Mesenchymal stem cell (in vitro differentiated cells and primary cell): ENCODE measurements at places on chromosomes 1 and 21.
A peak's percentile ranks its signal among the peaks of the same experiment; 100 is the strongest.

GRCh38 chr1:150789396-150789795, 18.7 kb downstream of the CTSK start:
- no peaks in the 10 kb centered on the region for H3K27me3 ChIP-seq
- H3K36me3 ChIP-seq = no peaks in the 10 kb centered on the region
- no peak overlapping the region for H3K4me3 ChIP-seq

DNA sequence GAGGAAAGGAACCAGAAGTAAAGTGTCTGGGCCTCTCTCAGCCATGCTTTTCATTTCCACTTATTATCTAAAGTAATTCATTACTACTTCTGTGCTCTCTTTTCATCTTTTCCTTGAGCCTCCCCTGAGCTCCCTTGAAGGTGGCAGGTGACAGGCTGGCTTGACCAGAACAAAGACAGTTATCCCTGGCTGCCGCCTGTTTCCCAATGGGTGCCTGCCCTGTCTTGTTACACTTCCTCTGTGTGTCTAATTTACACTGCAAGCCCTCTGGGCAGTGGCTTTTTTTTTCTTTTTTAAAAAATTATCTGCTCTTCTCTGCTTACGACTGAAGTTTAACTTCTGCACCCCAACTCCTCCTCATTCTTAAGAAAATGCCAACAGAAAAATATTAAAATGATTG, 113.4 kb downstream of the NGF start:
- peaks cover 10% of the 10 kb centered on the region for H3K4me1 ChIP-seq
- no peak overlapping the region for H3K27ac ChIP-seq
- H3K27me3 ChIP-seq = no peaks in the 10 kb centered on the region
- no peak for DNase-seq

DNA sequence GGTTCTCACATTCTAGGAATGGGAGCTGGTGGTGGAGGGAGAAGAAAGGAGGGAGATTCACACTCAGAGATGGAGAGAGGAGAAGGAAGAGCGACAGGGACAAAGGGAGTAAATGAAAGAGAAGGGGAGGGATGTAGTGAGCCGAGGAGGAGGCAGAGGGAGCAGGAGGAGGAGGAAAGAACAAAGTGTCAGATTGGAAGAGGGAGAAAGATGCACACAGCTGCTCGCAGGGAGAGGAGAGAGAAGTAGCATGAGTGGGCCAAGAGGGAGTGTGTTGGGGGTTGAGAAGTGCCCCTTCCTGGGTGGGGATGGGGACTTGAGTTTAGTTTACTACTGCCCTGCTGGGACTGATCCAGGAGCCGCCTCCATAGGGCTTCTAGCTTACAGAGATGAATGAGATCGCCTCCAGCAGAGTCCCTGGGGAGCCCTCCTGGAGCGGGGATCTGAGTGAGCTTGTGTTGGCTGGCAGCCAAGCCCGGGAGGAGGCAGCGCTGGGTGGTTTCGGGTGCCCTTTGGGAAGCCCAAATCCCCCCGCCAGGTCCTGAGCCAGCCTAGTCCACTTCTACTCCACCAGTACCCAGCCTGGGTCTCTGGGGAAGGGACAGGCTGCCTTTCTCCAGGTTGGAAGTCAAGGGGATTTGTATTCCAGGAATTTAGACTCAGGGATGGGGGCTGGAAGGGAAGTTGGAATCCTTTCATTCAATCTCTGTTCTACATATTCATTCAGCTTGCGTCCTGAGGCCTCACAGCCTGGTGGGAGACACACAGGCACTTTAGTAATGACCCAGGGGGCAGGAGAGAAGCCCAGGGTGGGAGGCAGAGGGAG, 20.9 kb downstream of the PTPRU start:
- H3K4me3 ChIP-seq = no peak overlapping the region
- no peaks in the 10 kb centered on the region for H3K36me3 ChIP-seq
- DNase-seq = peak; percentile 22
- H3K27ac ChIP-seq = no peak overlapping the region
- peaks cover 37% of the 10 kb centered on the region for H3K4me1 ChIP-seq

DNA sequence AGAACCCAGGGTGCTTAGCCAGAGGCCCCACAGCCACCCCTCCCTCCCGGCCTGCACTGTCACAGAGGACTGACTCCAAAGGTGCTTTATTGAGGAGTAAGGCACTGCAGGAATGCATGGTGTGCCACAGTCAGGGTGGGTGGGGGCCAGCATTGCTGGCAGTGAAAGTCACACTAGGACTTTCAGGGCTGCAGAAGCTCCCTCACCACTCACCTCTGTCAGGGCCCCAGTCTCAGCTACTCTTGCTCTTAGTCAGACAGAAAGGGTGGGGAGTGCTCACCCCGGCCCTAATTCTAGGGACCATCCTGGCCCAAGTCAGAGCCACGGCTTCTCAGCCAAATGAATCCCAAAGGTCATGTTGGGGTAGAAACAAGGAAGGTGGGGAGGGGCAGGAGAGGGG, 19.4 kb downstream of the KNCN start:
- H3K27ac ChIP-seq = no peak overlapping the region
- no peaks in the 10 kb centered on the region for H3K36me3 ChIP-seq
- peaks cover 90% of the 10 kb centered on the region for H3K27me3 ChIP-seq

- H3K36me3 ChIP-seq = no peaks in the 10 kb centered on the region
- no peak overlapping the region for H3K27ac ChIP-seq
- peaks cover 12% of the 10 kb centered on the region for H3K27me3 ChIP-seq
- no peak for DNase-seq
- peaks cover 14% of the 10 kb centered on the region for H3K4me1 ChIP-seq
Observed at GRCh38 chr1:180247061-180247460, 17.0 kb downstream of the LHX4 start.

GRCh38 chr1:175602026-175602585, 141.3 kb downstream of the TNR start:
- H3K27ac ChIP-seq = no peak overlapping the region
- DNase-seq = peak; percentile 55
- peaks cover 8% of the 10 kb centered on the region for H3K4me1 ChIP-seq
- no peak overlapping the region for H3K4me3 ChIP-seq

- H3K4me3 ChIP-seq = no peak overlapping the region
- DNase-seq = no peak
- no peak overlapping the region for H3K27ac ChIP-seq
- H3K4me1 ChIP-seq = no peaks in the 10 kb centered on the region
Observed at GRCh38 chr1:208527156-208527555, 283.0 kb upstream of the PLXNA2 start.

GRCh38 chr1:198054510-198054909, 102.3 kb upstream of the NEK7 start:
- no peak overlapping the region for H3K4me3 ChIP-seq
- H3K27ac ChIP-seq = no peak overlapping the region
- H3K36me3 ChIP-seq = no peaks in the 10 kb centered on the region
- no peaks in the 10 kb centered on the region for H3K27me3 ChIP-seq

DNA sequence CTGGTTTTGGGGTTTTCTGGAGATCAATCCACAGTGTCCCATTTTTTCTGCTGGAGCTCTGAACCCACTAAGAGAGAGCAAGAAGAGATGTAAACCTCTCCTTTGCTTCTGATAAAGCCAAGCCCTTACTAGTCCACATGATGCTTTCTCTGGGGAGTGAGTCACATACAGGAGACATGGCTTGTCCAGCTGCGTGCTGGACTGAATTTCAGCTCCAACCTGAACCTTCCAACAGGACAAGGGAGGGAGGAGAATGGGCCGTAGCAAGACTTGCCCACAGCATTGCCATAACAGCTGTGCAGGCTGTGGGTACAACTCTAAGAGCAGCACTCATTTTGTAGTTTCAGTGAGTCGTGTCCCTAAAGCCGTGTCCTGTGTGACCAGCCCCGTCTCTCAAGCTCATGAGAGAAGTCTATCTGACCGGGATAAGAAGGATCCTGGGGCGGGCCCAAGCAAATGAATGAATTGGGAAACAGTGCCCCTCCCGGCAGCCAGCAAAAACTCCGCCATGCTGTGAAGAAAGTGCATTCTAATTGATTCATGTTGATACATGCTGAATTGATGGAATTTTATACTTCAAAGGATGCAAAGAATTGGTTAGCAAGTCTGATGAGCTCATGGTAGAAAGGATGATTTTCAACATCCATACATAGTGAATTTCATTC, 195.2 kb downstream of the GABPA start:
- H3K4me1 ChIP-seq = peaks cover 4% of the 10 kb centered on the region

- H3K36me3 ChIP-seq = no peaks in the 10 kb centered on the region
- no peak overlapping the region for H3K27ac ChIP-seq
- no peak for DNase-seq
- H3K4me1 ChIP-seq = no peaks in the 10 kb centered on the region
Observed at GRCh38 chr1:203089001-203089650, 3.3 kb upstream of the MYOG start.

GRCh38 chr1:230909974-230910754, 41.8 kb upstream of the C1orf198 start:
- no peak overlapping the region for H3K4me3 ChIP-seq
- H3K27ac ChIP-seq = no peak overlapping the region
- DNase-seq = no peak
- H3K36me3 ChIP-seq = peaks cover 40% of the 10 kb centered on the region
- peaks cover 1% of the 10 kb centered on the region for H3K4me1 ChIP-seq
- no peaks in the 10 kb centered on the region for H3K27me3 ChIP-seq

GRCh38 chr1:168786476-168787330, 57.7 kb upstream of the DPT start:
- peaks cover 10% of the 10 kb centered on the region for H3K27me3 ChIP-seq
- H3K4me3 ChIP-seq = no peak overlapping the region
- H3K4me1 ChIP-seq = no peaks in the 10 kb centered on the region

GRCh38 chr1:89104687-89105086, 21.2 kb downstream of the GBP2 start:
- H3K4me1 ChIP-seq = no peaks in the 10 kb centered on the region
- no peak overlapping the region for H3K27ac ChIP-seq
- H3K27me3 ChIP-seq = no peaks in the 10 kb centered on the region
- peaks cover 3% of the 10 kb centered on the region for H3K36me3 ChIP-seq
- DNase-seq = no peak

GRCh38 chr1:227219715-227220292, 98.5 kb downstream of the CDC42BPA start:
- H3K27me3 ChIP-seq = no peaks in the 10 kb centered on the region
- no peak overlapping the region for H3K4me3 ChIP-seq
- H3K36me3 ChIP-seq = no peaks in the 10 kb centered on the region
- H3K27ac ChIP-seq = no peak overlapping the region
- H3K4me1 ChIP-seq = peaks cover 3% of the 10 kb centered on the region
- no peak for DNase-seq

GRCh38 chr1:82400521-82400920, 599.8 kb downstream of the ADGRL2 start:
- H3K4me1 ChIP-seq = no peaks in the 10 kb centered on the region
- H3K4me3 ChIP-seq = no peak overlapping the region
- no peaks in the 10 kb centered on the region for H3K27me3 ChIP-seq
- no peak for DNase-seq
- H3K36me3 ChIP-seq = no peaks in the 10 kb centered on the region

- no peaks in the 10 kb centered on the region for H3K27me3 ChIP-seq
- H3K27ac ChIP-seq = no peak overlapping the region
- no peak overlapping the region for H3K4me3 ChIP-seq
- peaks cover 2% of the 10 kb centered on the region for H3K4me1 ChIP-seq
- H3K36me3 ChIP-seq = peaks cover 10% of the 10 kb centered on the region
Observed at GRCh38 chr21:43933199-43933598, 68.2 kb downstream of the AGPAT3 start.

DNA sequence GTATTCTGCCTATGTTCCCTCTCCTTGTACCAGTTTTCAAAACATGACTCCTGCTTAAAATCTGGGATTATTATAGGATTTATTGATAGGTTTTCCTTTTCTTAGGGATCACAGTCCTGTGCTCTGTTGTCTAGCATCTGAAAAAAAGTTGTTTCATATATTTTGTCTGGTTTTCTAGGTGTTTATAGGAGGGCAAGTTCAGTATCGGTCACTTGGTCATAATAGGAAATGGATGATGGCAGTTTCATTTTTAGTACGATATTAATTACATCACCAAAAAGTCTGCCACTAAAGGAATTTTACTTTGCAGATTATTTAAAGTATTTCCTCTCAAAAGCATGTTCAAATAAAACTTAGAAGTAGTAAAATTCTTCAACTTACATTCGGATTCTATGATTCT, 94.4 kb downstream of the RASAL2 start:
- H3K4me3 ChIP-seq = no peak overlapping the region
- H3K4me1 ChIP-seq = peaks cover 4% of the 10 kb centered on the region
- no peaks in the 10 kb centered on the region for H3K36me3 ChIP-seq
- H3K27me3 ChIP-seq = no peaks in the 10 kb centered on the region
- no peak for DNase-seq

- H3K36me3 ChIP-seq = no peaks in the 10 kb centered on the region
- H3K27ac ChIP-seq = no peak overlapping the region
- H3K4me1 ChIP-seq = peaks cover 1% of the 10 kb centered on the region
Observed at GRCh38 chr1:99735852-99736251, 30.6 kb downstream of the FRRS1 start.

DNA sequence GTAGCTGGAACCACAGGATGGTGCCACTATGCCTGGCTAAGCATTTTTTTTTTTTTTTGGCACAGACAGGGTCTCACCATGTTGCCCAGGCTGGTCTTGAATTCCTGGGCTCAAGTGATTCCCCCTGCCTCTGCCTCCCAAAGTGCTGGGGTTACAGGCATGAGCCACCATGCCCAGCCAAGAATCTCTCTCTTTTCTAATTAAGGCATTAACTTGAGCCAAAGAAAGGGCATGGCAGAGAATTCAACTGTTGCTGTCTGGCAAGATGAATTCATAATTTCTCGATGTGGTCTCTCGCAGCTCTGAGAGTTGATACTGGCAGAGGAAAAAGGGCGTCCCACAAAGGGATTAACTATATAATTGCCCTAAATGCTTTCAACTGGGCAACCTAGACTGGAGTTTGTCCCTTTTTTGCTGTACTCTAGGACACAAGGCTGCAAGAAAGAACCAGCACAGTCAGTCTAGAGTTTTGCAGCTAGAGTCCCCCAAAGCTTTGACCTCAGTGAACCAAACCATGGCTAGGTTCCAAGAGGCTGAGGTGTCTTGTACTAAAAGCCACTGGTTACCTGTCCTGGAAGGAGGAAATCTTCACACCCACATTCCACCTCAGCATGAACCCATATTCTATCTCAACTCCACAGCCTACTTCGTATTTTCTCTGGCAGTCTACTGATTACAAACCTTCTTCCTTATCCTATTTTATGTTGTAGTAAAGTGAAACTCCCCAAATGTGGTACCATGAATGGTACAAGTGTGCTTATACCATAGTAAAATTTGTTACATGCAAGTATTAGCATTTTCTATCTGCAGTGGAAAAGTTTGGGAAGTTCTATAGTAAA, 51.2 kb downstream of the OPTC start:
- H3K4me3 ChIP-seq = no peak overlapping the region
- H3K36me3 ChIP-seq = no peaks in the 10 kb centered on the region
- no peaks in the 10 kb centered on the region for H3K27me3 ChIP-seq
- no peaks in the 10 kb centered on the region for H3K4me1 ChIP-seq
- no peak for DNase-seq
- H3K27ac ChIP-seq = no peak overlapping the region
